Cerebellum (tissue), 4 donors: ENCODE measurements at places on chromosomes 7 and 10.

DNA sequence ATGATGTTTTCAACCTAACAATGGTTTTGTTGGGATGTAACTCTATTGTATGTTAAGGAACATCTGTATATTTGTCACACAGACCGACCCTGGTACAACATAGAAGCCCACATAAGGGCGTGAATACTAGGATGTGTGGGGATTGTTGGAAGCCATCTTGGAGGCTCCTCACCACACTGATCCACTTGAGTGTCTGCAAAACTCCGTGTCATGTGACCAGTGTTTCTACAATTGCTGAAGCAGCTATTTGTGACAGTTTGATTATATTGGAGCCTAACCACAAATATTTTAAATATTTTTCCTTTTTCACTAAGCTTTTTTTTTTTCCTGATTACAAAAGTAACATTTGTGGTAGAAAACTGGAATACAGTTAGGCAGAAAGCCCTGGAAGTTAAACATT, 27.9 kb downstream of the RALA start:
- no peak for DNase-seq

DNA sequence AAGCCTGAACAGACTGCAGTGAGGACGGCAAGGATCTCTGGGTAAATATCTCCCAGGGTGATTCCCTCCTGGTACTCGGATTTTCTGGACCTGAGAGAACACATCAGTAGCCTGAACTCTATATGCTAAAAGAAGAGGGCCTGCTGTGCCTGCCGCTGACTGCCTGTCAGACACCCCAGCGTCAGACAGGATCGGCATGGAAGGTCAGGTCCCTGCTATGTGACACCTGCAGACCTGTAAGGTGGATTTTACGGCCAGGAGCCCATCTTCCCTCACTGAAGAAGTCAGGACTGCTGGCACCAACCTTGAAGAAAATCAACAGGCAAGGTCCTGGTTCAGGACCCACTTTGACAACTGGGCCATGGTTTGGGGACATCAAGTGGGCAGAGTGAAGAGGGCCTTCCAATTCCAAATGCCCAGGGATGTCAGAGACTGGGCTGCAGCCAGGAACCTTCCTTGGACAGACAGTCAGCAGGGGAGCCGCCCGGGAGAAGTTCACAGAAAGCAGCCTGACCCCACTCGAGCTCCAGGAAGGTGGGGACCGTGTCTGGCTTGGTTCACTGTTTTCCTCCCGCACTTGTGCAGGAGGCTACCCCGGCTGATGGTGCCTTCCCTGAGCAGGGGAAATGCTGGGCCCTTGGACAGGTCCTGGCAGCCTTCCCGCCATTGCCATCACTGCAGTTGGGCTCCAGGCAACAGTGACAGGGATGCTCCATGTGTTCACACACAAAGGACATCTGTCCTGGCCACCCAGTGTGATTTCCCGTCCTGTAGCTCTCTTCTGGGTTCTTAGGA, 91.8 kb upstream of the LANCL2 start:
- no peak for DNase-seq

- no peak for DNase-seq
Measured at GRCh38 chr10:46226900-46227558, 59.8 kb upstream of the ANTXRL start.

DNA sequence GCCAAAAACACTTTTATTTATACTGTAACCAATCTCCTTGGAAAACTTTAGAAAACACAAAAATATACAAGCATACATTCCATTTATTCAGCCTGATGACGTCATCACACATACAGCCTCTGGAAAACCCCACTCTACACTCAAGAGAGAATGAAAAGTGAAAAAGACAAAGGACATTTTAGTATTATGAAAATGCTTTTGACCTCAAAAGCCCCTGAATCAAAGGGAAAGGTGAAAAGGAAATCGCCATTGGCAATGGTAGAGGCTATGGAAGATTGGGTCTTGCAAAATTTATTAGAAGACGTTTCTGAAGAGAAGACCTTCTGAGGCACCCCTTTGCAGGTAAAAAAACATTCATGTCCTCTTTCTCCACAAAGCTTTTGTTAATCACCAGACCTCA, 82.9 kb upstream of the STRIP2 start:
- DNase-seq: no peak

DNA sequence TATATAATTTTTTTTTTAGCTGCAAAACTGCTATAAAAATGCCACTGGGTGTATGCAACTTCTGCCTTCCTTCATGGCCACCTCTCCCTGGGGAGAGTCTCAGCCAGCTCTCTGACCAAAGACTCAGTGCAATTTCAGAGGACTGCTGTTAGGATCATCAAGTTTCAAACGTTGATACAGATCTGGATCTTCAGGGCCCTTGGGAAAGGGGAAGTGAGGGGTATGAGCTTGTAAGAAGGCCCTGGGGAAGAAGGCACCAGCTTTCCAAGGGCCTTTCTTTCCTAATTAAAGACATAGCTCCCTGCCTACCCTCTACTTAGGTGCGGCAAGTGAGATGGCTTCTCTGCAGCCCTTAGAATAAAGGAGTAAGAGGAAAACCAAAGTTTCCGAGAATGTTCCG, 130.4 kb downstream of the CUL2 start:
- DNase-seq: no peak

DNA sequence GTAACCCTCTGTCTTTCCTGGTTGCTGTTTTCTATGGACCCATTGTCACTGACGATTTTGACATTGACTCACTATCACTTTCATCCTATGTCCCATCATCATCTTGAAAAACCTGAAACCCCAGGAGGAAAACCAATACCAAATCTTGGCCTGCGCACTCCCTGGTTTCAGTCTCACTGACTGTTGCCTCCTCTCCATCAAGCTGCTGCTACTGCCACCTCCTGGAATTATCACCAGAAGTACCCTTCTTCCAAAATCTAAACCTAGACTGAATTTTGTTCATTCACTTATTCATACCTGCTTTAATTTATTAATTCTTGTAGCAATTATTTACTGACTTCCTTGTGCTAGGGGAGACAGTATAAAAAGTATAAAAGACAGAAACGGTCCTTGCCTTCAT, 44.5 kb upstream of the ACBD5 start:
- DNase-seq: no peak

DNA sequence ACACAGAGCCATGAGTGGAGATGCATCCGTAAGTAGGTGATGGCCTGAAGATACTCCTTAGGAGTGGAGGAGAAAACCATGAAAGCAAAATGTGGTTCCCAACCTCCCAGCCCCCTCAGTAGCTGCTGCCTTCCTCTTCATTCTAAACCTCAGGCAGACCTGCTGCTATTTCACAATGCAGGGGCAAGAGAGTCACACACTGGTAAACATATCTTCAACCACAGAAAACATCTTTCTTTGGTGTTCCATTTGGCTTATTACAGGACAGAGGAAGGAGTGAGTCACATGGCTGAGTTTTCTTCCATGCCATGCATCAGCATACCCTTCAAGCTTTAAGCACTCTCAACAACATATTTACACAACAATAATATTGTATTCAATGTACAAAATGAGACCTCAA, 342.1 kb downstream of the BMPER start:
- no peak for DNase-seq

GRCh38 chr7:74380720-74381119, 73.0 kb upstream of the GTF2IRD1 start:
- peak; percentile 93 for DNase-seq

DNA sequence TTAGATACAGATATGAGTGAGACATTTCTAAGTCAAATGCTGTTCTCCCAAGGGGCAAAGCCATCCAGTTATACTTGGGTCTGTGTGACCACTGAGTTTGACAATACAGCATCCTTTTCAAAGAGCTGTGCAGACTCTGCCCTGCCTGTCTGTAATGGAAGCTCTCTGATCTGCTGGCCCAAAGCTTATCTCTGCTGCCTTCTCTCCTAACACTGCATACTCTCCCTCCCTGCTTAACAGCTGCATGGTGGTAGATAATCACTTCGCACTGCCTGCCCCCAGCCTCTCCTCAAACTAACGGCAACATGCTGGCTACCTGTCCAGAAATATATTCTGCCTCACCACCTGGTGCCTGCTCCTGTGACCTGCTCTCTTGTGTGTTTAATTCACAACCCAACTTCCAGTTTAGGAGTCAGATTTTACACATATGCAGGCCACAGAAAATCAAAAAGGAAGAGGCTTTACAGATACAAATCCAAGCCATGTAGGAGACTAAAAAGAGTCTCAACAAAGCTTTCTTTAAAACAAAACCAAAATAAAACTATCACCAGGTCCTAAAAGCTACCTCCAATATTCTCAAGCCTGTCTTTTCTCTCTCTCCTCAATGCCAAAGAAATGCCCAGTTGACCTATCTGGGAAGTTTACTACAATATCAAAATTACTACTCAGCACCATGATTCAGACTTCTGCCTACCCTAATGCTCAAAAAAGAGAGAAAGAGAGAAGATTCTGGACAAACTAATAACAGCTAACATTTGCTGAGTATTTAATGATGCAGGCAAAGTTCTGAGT, 145.6 kb downstream of the RELN start:
- no peak for DNase-seq

DNA sequence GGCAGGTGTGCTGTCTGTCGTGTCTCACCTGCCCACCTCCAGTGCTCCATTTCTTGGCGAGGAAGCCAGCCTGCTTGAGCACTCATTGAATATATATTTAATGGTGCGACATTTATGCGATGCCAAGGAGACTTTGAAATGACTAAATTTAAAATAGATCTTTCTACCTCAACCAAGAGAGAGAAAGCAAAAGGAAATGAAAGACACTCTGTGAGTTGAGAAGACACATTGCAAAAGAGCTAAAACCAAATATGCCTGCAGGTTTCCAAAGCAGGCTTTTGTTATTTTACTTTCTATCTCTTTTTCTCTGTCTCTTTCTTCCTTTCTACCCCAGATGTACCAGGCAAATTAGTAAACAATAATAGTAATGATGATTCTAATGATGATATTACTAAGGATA, 53.6 kb upstream of the AOAH start:
- DNase-seq: no peak

DNA sequence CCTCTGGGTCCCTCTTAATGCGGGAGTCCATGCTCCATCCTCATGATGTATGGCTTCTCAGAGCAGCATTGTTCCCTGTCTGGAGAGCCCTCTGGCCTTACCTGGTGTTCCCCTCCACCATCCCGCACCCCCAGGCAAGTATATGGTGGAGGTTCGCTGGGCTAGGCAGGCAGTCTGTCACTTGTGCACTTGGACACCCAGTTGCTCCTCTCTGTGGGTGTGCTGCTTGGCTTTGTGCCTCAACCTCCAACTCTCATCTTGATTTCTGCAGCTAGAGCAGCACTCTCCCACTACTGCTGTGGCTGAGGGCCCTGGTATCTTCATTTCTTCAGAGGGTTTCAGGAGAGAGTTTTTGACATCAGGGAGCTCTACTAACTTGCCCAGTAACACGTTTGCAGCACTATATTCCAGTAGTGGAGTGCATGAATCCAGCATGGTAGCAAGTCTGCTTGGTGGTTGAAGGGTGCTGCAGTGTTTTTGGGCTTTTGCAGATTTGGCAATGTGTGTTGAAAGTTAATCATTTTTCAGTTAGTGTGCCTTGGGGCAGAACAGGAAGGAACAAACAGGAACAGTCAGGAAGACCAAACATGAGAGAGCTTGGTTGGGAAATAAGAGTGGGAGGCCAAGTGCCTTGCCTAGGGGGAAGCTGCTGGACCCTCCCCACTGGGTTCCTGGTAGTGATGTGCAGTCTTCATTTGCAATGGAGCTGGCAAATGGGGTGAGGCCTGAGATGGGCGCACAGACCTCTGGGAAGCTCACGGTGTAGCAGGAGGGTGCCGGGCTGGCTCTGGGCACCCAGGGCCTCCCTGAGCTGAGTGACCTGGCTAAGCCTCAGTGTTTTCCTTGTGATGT, 37.4 kb downstream of the TSPAN14 start:
- no peak for DNase-seq

DNA sequence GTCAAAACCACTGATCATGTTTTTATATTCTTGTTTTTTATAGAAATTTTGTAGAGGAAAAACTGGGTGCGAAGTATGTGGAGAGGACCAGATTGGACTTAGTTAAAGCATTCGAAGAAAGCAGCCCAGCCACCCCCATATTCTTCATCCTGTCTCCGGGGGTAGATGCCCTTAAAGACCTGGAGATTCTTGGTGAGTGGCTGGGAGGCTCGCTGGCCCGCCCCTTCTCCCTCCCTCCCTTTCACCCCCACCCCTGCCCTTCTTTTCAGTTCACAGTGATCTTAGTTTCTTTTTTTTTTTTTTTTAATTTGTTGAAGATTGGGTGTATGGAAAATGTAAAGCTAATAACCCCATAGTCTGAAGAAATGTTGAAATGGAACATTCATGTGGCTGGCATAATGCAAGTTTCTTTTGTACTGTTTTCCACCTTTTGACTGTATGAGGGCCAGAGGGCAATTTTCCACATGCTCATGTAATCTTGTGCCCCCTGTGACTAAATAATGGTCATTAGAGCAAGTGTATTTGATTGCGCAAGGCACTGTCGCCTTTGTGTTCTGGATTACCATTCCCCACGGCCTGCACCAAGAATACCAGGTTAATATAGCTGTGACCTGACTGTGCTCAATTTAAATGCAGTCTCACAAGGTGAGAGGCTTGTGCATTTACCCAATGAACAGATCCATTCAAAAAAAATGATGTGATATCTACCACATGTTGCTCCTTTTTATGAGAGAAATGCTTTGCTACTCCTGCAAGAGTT, 77.7 kb downstream of the CDCA7L start:
- no peak for DNase-seq
